ENCODE measurements at places on chromosomes 5 and 9.

- no peak for DNase-seq
These were observed 11.1 kb downstream of the GM2A start for GRCh38 chr5:151264113-151264512.

- no peak for DNase-seq
These were observed 68.2 kb upstream of the ITGA2 start for GRCh38 chr5:52920929-52921328.

GRCh38 chr9:109934857-109935215 lies 154.8 kb downstream of the PALM2AKAP2 start:
- DNase-seq: no peak

- no peak for DNase-seq
These were observed 78.4 kb downstream of the EBF1 start for GRCh38 chr5:159021136-159021900.

DNA sequence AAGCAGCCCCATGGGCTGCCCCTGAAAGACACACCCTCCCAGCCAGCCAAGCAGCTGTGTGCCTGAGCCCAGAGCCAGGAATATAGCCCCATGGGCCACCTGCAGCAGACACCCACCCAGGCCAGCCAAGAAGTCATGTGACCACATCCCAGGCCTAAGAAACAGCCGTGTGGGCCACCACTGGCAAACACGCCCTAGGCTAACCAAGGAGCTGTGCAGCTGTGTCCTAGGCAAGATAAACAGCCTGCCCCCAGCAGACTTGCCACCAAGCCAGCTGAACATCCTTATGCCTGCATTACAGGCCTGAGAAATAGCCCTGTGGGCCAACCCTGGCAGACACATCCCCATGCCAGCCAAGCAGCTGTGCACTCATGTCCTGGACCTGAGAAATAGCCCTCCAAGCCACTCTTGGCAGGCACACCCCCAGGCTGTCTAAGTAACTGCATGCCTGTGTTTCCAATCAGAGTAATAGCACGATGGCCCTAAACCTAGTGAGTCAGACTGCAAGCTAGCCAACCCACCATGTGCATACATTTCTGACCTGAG lies 143.0 kb downstream of the ADAMTS6 start:
- no peak for DNase-seq

- DNase-seq: no peak
These were observed 25.1 kb upstream of the TRPM3 start for GRCh38 chr9:71146511-71146910.

GRCh38 chr5:174526177-174526576 lies 198.2 kb upstream of the MSX2 start:
- no peak for DNase-seq

- DNase-seq: no peak
These were observed 1164.3 kb upstream of the DMAC1 start for GRCh38 chr9:8963885-8964284.

DNA sequence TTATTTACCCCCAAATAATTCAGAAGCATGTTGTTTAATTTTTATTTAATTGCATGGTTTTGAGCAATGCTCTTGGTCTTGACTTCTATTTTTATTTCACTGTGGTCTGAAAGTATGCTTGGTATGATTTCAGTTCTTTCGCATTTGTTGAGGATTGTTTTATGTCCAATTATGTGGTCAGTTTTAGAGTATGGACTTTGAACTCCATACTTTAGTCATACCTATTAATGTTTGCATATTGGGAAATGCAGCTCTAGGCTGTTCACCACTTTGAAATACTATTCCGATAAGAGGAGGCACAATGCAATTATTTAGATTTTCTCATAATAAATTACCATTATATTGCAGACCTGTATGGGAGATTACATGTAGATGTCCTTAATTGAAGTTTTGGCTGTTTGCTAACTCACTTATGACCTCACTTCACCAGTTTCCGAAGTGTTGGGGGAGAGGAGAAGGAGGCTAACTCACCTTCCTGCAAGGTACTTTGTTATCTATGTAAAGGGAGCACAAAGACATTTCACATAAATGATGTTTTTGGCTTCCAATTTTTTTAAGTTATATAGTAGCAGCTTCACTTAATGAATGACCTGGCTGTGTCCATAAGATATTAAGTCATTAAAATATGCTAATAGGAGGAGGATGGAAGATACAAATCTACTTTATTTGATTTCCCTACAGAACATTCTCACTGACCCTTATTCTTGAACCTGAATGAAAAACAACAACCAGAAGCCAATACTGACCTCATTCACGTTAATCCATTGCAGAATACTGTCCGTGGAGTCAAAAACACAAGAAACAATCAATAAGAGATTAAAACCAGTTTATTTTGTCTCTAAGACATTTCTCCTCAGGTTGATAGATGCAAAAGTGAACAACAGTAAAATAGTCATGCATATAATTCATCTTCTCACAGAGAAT lies 970.3 kb upstream of the ARRDC3 start:
- DNase-seq: no peak

DNA sequence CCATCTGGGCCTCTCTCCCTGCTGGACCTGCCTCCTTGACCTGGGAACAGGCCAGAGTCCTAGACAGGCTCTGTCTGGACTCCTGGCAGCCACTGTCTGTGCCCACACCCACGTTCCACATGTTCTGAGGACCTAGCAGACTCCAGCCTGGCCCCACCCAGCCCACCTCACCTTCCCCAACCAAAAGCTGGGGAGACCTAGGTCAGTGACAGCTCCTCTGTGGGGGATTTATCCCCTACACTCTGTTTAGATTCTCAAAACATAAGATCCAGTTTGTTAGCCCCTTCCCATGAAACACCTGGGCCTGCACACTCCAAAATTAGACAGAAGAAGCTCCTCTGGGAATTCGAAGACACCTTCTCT lies 59.8 kb upstream of the ADAMTS2 start:
- no peak for DNase-seq

DNA sequence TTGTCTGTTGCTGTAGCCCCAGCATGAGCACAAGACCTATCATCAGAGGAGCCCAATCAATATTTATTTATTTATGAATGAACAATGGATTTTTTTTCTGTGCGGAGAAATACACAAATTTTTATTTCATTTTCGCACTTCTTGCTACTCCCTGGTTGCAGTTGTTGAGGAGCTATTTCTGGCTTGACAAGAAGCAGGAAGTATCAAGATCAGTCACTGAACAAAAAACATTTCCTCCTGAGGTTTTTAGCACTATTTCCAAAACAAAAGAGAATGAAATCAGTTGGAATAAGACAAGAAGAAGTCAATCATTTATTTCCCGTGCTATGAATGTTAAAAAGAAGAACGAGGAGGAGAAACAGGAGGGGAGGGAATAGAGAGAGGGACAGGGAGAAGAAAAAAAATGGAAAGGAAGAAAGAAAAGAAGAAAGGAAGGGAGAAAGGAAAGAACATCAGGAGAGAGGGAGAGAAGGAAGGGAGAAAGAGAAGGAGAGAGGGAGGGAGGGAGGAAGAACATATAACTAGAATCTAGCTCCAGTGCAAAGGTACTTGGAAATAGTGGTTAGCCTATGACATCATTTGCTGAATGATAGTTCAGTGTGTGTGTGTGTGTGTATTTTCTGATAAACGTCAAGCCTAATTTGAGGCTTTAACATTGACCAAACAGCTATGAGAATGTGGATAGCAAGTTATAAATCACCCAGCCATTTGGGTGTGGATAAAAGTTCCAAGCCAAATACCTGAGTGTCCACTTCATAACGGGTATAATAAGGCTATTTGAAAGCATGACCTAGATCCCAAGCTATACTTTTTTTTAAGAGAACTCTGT lies 586.0 kb downstream of the EBF1 start:
- no peak for DNase-seq

- DNase-seq: no peak
These were observed 604.5 kb upstream of the KLF4 start for GRCh38 chr9:108093773-108094675.

DNA sequence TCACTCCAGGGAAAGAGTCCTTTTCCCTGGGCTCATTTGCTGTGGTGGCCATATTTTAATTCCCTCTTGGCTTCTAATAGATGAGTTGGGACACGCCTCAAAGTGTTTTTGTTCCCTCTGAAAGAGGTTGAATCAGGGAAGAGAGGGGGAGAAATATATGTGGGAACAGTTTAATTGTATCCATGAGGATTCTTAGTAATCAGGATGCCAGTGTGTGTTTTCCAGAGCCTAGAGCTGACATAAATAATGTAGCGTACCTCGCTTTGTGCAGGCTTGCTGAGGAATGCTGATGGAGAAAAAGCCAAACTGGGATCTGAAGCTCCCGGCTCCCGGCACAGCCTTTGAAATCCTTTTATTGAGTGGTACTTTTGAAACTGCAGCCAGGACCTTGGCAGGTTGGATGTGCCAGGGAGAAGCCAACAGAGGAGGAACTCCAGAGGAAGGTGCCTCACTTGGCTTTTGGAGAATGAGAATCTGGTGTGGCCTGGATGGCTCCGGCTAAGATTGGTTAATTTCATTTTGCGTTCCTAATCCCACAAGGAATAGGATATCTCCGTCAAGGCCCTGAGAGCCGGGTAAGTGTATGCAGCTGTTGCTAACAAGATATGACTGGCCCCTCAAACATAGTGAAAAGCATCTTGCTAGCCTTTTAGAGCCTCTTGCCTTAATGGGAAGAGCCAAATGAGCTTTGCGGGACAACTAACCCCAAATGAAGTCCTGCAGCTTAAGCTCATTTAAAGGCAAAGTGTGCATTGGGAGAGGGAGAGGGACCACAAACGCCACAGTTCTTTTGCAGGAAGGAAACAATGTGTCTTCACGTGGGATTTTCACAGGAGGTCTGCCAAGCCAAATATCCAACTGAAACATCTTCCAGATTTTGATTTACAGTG lies 471.1 kb upstream of the WWC1 start:
- DNase-seq: no peak

GRCh38 chr9:89890326-89890980 lies 285.6 kb downstream of the GADD45G start:
- no peak for DNase-seq

GRCh38 chr9:69308206-69308931 lies 16.6 kb upstream of the ENTREP1 start:
- no peak for DNase-seq

DNA sequence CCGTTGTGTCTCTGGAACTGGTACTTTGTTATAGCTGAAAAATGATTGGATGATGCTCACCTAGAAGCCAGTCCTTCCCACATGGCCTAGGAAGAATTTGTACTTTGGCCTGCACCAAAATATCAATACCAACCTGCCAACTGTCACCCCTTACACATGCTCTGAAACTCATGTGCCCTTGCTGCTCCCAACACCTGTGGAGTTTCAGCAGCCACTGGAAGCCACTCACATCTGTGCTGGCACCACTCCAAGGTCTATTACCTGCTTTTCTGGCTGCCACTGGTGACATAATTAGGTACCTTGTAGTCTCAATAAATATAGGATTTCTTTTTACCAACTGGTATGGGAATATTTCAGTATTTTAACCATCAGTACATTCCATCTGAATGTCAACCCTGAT lies 363.6 kb downstream of the SH3GL2 start:
- no peak for DNase-seq

DNA sequence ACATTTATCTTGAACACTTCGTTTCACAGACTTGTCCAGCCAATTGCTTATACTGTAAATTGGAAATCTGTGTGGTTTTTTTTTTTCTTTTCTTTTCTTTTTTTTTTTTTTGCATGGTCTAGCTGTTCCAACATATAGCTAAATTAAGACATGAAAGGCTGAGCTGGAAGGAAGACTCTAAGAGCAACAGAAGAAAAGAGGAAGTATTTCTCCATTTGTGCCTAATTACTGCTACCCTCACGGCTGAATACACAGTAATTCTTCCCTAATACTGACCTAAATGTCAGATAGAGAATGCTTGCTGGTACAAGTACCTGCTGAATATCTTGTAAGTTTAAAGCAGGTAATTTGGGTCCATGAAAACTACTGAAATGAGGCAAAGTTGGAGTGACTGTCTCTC lies 11.0 kb upstream of the HAPLN1 start:
- no peak for DNase-seq

DNA sequence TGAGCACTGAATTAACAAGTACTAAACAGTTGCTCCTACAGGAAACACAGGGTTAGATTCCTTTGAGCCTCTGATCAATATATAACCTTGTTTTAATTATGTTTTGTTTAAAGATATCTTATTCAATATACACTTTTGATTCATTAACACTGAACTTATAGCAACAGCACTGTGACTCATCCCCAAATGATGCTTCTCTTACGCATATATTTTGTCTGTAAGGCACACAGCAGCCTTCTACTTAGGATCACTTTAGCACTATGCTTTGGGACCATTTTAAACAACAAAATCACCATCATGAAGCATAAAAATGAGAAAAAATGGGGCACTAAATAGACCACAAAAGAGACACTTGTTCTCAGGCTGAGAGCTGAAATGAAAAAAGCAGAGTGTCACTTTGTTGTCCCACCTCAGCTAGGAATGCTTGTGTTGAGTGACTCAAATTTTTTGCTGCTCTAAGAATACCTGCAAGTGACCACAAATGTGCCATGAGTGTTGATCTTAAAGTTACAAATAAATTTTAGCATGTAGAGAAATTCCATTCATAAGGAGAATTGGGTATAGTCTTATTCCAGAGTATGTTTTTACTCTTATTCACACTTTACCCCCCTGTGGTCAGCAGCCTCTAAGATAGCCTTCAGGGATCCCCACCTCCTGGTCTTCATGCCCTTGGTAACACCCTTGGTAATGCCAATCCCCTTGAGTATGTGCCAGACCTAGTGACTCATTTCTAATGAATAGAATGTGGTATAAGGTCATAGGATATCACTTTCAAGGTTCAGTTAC lies 252.7 kb upstream of the IL12B start:
- no peak for DNase-seq

GRCh38 chr5:111667128-111667736 lies 89.8 kb downstream of the NREP start:
- DNase-seq: no peak

DNA sequence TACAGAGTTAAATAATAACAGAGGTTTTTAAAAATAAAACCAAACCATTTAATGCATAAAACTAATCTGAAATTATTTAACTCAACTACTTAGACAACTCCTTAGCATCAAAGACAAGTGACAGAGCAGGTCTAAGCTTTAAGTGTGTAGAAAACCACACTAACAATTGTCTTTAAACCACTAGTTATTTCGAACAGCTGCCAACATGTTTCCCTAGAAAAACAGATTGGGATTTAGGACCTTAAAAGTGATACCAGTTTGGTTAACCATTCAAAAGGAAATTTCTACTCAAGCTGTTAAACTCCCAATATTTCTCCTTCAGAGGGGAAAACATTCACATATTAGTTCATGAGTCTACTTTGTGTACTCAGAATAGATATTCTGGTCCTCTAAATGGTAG lies 208.7 kb downstream of the BNC2 start:
- DNase-seq: no peak

GRCh38 chr9:135281151-135281550 lies 193.7 kb downstream of the OLFM1 start:
- DNase-seq: no peak

GRCh38 chr5:3606121-3606831 lies 10.6 kb downstream of the IRX1 start:
- no peak for DNase-seq

- no peak for DNase-seq
These were observed 33.9 kb upstream of the TLE4 start for GRCh38 chr9:79537838-79538237.
